Activated CD4-positive, alpha-beta T cell treated with anti-CD3 and anti-CD28 coated beads for 24 hours (primary cell): ENCODE measurements at places on chromosomes 16 and 17.
A peak's percentile ranks its signal among the peaks of the same experiment; 100 is the strongest.

- no peak for DNase-seq
Measured at GRCh38 chr16:13923703-13924298, 3.8 kb downstream of the ERCC4 start.

DNA sequence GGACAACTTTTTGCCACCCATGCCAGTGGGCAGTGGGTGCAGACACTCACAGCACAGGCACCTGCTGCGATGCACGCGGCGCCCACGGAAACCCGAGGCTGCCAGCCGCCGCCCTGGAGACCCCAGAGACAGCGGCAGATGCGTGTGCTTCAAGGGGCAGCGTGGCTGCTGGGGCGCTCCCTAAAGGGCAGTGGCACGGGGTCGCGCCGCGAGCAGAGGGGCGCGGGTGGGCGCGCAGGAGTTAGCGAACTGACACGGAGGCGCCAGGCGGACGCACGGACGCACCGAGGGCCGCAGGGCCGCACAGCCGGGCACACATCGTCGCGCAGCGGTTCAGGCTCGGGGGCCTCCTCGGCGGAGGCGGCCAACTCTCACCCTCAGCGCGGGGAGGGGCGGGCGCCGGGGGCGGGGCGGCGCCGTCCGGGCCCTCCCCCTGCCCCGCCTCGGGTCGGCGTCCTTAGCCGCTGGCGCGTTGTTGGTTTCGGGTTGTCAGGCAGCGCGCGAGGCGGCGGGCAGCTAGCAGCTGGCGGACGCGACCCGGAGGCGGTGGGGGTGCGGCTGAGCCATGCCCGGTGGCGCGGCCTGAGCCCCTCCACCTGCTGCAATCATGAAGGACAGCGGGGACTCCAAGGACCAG is at the start of gene KIF19:
TSS of gene KIF19 (plus strand) at position 484 of the 637 bp plus-strand sequence. CDS start at position 608, 124 bp downstream.
- peak; percentile 18 for DNase-seq

DNA sequence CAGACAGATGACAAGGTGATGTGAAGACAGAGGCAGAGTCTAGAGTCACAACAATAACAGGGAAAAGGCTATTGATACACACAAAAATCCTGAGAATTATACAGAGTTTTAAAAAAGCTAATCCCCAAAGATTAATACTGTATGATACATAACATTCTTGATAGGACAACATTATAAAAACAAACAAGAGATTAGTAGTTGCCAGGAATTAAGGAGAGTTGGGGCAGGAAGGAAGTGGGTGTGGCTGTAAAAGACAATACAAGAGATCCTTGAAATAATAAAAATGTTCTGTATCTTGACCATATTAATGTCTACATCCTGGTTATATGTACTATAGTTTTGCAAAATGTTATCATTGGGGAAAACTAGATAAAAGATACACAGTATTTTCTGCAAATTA is 309.5 kb upstream of the PMFBP1 start:
- DNase-seq: no peak

GRCh38 chr17:42027590-42027889 is 7.7 kb downstream of the NKIRAS2 start:
- DNase-seq: no peak

- DNase-seq: no peak
Measured at GRCh38 chr16:68894714-68895113, 51.4 kb downstream of the TANGO6 start.
